Naive thymus-derived CD4-positive, alpha-beta T cell (primary cell): ENCODE measurements at places on chromosomes 13 and 19.

- DNase-seq = peak; percentile 2
- no peak overlapping the region for H3K27ac ChIP-seq
- H3K4me1 ChIP-seq = peaks cover 16% of the 10 kb centered on the region
Measured at GRCh38 chr19:8311461-8312260, 3.5 kb upstream of the CD320 start.

- no peak for DNase-seq
- no peak overlapping the region for H3K27ac ChIP-seq
- H3K4me1 ChIP-seq = no peaks in the 10 kb centered on the region
- no peaks in the 10 kb centered on the region for H3K27me3 ChIP-seq
Measured at GRCh38 chr13:31543190-31543589, 196.1 kb upstream of the RXFP2 start.

- H3K27ac ChIP-seq = no peak overlapping the region
- H3K36me3 ChIP-seq = no peaks in the 10 kb centered on the region
- H3K4me3 ChIP-seq = no peak overlapping the region
Measured at GRCh38 chr13:95588721-95589120, 36.2 kb downstream of the CLDN10 start.

DNA sequence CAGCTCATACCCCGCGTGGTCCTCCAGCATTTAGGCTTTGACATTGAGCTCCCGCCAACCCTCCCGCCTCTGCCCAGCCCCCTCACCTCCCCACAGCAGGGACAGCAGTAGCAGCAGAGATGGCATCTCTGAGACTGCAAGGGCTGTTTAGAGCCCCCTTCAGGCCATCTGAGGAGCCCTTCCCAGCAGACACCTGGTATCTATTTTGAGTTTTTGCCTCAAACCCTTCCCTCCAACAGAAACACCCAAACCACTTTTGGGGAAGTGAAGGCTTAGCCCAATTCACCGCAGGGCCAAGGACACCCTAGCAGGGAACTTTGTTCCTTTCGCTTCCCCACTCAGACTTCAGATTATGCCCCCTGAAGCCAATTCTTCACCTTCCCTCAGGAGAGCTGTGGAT lies 6.3 kb upstream of the ZNF175 start:
- no peaks in the 10 kb centered on the region for H3K36me3 ChIP-seq
- no peaks in the 10 kb centered on the region for H3K27me3 ChIP-seq
- H3K27ac ChIP-seq = no peak overlapping the region
- DNase-seq = no peak

- H3K36me3 ChIP-seq = peaks cover 6% of the 10 kb centered on the region
- no peak for DNase-seq
- peaks cover 26% of the 10 kb centered on the region for H3K4me1 ChIP-seq
- no peak overlapping the region for H3K4me3 ChIP-seq
- no peaks in the 10 kb centered on the region for H3K27me3 ChIP-seq
Measured at GRCh38 chr19:7676376-7676775, 514 bp upstream of the MCEMP1 start.

- no peak overlapping the region for H3K27ac ChIP-seq
- H3K36me3 ChIP-seq = no peaks in the 10 kb centered on the region
- no peak for DNase-seq
Measured at GRCh38 chr19:33210266-33210940, 15.2 kb downstream of the SLC7A10 start.

DNA sequence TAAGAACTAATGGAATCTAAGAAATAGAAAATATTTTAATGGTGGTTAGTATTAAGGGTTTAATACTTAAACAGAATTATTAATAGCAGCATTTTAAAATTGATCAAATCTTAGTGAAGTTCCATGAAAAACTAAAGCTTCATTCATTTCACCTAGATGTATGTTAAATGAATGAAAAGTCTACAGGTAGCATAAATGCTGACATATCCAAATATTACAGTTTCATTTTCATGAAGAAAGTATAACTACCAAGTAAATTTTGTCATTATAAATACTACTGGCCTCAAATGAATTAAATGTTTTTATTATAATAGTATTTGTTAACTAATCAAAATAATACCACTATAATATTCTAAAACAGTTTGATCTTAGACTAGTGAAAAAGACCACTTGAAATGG lies 403.3 kb downstream of the LIG4 start:
- no peaks in the 10 kb centered on the region for H3K36me3 ChIP-seq
- H3K27ac ChIP-seq = no peak overlapping the region
- DNase-seq = no peak
- H3K4me3 ChIP-seq = no peak overlapping the region
- H3K4me1 ChIP-seq = no peaks in the 10 kb centered on the region
- H3K27me3 ChIP-seq = no peaks in the 10 kb centered on the region

DNA sequence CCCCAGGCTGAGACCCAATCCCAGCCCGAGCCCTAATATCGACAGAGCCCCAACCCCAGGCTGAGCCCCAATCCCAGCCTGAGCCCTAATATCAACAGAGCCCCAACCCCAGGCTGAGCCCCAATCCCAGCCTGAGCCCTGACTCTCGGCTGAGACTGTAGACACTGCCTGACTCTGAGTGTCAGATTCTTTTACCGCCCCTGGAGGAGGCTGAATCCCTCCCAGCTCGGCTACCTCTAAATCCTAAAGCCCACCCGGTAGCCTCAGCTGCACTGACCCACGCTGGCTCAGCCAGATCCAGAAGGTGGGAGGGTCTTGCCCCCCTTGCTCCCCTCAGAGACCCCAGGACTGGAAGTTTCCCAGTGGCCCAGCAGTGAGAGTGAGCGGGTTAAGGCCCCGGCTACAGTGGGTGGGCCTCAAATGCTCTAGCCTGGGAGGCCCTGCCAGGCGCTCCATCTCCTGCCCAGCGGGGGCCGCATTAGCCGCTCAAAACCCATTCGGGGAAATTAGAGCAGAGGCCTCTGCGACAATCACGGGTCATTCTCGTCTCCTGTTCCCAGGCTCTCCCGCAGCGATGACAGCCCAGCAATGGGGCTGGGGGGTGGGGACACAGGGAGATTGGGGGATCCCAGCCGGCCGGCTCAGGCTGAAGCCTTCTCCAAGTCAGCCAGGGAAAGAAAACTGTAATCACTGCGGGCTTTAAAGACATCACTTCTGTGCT lies 43.8 kb downstream of the ZNRF4 start:
- H3K36me3 ChIP-seq = no peaks in the 10 kb centered on the region
- no peaks in the 10 kb centered on the region for H3K4me1 ChIP-seq
- no peak for DNase-seq

- DNase-seq = no peak
- no peaks in the 10 kb centered on the region for H3K27me3 ChIP-seq
- no peak overlapping the region for H3K4me3 ChIP-seq
- peaks cover 18% of the 10 kb centered on the region for H3K4me1 ChIP-seq
Measured at GRCh38 chr13:101523154-101524131, 71.0 kb downstream of the ITGBL1 start.

DNA sequence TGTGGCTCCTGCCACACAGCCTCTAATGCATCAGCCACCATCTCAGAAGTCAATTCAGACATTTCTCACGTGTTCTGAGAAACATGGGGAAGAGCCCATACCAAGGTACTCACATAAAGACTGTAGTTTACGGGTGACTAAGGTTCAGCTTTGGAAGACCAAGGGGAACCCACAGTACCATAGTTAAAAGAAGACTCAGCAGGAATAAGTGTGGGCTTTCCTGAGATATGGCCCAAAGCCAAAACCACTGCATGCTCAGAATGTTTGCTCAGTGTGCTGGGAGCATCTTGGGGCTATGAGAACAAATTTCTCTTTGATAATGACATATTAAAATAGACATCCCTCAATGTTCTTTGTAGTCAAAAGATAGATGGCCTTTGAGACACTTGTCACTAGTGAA lies 283.8 kb downstream of the DCT start:
- no peak for DNase-seq
- no peak overlapping the region for H3K4me3 ChIP-seq
- H3K27ac ChIP-seq = no peak overlapping the region

GRCh38 chr19:49641688-49642491 lies at the start of gene SCAF1:
Gene SCAF1 (plus strand): TSS chr19:49642209. CDS start chr19:49645027, 2,818 bp downstream.
- H3K4me1 ChIP-seq = peaks cover 40% of the 10 kb centered on the region
- peak within 1 kb of the TSS; percentile 66 for H3K4me3 ChIP-seq
- peaks cover 26% of the 10 kb centered on the region for H3K36me3 ChIP-seq
- peak within 1 kb of the TSS; percentile 99 for H3K27ac ChIP-seq

DNA sequence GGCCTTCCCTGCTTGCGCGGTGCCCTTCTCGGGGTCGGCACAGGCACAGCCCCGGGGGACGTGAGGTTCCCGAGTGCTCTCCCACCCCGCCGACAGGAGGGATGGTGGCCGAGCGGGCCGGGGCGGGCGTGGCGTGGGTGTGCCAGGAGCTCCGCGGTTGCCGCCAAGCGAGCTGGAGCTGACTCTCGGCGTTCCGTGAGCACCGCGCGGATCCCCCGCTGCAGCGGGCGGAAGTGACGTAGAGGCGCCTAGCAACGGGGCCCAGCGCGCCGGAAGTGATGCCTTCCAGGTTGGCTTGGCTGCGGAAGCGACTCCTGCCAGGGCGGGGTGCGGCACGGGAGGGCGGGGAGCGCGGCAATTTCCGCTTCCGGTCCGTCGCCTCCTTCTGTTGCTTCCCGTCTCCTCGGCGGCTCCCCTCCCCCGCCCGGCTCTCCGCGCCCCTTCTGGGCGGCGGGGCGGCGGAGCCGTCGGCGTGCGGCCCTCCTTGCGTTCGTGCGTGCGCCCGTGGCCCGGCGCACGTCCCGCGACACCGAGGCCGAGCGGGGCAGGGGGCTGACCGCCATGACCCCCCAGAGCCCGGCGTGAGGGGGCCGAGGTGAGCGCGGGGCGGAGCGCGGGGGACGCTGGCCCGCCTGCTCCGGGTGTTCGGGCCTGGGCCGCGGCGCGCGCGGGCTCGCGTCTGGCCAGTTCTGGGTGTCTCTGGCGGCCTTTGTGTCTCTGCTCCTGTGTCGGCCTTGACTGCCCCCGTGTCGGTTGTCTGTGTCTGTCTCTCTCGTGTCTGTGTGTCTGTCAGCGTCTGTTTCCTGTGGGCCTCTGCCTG lies at the start of gene EPN1:
TSS of gene EPN1 (plus strand) at position 386 of the 820 bp plus-strand sequence. CDS start 3,402 bp downstream, outside the sequence.
- peaks cover 6% of the 10 kb centered on the region for H3K36me3 ChIP-seq
- peak within 1 kb of the TSS; percentile 84 for H3K27ac ChIP-seq
- H3K27me3 ChIP-seq = no peaks in the 10 kb centered on the region
- H3K4me1 ChIP-seq = peaks cover 26% of the 10 kb centered on the region
- DNase-seq = peak; percentile 97
- H3K4me3 ChIP-seq = peak within 1 kb of the TSS; percentile 72

DNA sequence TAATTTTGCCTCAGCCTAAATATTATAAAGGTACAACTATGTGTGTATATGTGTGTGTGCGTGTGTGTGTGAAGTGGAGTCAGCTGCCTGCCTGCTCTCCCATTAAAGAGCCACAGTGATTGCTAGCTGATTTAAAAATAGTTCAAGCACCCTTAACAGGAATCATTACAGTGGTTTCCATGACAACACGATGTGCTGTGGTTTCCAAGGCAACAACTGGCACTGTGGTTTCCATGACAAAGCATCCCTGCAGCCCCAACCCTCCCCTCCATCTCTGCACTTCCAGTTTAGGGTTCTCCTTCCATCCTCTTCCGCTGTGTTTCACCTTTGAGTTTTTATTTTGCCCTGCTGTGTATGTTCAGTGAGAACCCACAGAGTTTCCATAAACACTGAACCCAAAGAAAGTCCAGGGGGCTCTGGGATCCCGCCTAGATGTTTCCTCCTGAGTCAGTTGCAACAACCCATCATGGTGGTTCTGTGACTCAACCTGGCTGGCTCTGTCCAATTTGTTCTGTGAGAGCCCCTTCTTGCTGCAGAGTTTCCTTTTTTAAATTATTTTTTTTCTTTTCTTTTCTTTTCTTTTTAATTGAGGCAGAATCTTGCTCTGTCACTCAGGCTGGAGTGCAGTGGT lies 7.1 kb upstream of the PNMA8A start:
- no peaks in the 10 kb centered on the region for H3K4me1 ChIP-seq
- H3K27me3 ChIP-seq = peaks cover 6% of the 10 kb centered on the region
- no peak overlapping the region for H3K4me3 ChIP-seq

DNA sequence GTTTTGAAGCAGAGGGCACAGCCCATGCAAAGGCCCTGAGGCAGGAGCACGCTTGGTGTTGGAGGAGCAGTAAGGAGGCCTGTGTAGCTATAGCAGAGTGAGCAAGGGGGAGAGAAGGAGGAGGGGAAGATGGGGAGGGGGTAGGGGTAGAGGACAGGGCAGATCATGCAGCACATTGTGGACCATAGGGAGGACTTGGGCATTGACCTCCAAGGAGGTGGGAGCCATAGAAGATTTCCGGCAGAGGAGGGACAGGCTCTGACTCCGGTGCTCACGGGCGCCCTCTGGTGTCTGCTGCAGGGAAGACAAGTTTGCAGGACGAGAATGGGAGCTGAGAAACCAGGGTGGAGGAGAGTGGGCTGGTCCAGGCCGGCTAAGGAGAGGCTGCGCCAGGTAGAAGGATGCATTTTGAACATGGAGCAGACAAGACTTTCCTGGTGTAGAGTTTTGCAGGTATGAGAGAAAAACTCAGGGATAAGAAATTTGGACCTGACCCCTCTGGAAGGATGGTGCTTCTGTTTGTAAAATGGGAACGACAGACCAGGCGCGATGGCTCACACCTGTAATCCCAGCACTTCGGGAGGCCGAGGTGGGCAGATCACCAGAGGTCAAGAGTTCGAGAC lies 13.7 kb upstream of the CREB3L3 start:
- H3K27ac ChIP-seq = no peak overlapping the region
- no peaks in the 10 kb centered on the region for H3K36me3 ChIP-seq
- no peaks in the 10 kb centered on the region for H3K27me3 ChIP-seq
- peak; percentile 73 for DNase-seq
- no peak overlapping the region for H3K4me3 ChIP-seq

- peaks cover 1% of the 10 kb centered on the region for H3K27me3 ChIP-seq
- H3K4me3 ChIP-seq = no peak overlapping the region
- no peak overlapping the region for H3K27ac ChIP-seq
- no peak for DNase-seq
- no peaks in the 10 kb centered on the region for H3K36me3 ChIP-seq
Measured at GRCh38 chr13:45889590-45890243, 38.2 kb upstream of the SIAH3 start.

- H3K27ac ChIP-seq = no peak overlapping the region
- peaks cover 28% of the 10 kb centered on the region for H3K36me3 ChIP-seq
- DNase-seq = no peak
- H3K4me3 ChIP-seq = no peak overlapping the region
- no peaks in the 10 kb centered on the region for H3K4me1 ChIP-seq
- no peaks in the 10 kb centered on the region for H3K27me3 ChIP-seq
Measured at GRCh38 chr13:98842070-98842469, 89.6 kb upstream of the SLC15A1 start.

- no peaks in the 10 kb centered on the region for H3K27me3 ChIP-seq
- no peak overlapping the region for H3K4me3 ChIP-seq
- H3K4me1 ChIP-seq = no peaks in the 10 kb centered on the region
- H3K27ac ChIP-seq = no peak overlapping the region
Measured at GRCh38 chr13:99486996-99487395, 14.3 kb upstream of the TM9SF2 start.

DNA sequence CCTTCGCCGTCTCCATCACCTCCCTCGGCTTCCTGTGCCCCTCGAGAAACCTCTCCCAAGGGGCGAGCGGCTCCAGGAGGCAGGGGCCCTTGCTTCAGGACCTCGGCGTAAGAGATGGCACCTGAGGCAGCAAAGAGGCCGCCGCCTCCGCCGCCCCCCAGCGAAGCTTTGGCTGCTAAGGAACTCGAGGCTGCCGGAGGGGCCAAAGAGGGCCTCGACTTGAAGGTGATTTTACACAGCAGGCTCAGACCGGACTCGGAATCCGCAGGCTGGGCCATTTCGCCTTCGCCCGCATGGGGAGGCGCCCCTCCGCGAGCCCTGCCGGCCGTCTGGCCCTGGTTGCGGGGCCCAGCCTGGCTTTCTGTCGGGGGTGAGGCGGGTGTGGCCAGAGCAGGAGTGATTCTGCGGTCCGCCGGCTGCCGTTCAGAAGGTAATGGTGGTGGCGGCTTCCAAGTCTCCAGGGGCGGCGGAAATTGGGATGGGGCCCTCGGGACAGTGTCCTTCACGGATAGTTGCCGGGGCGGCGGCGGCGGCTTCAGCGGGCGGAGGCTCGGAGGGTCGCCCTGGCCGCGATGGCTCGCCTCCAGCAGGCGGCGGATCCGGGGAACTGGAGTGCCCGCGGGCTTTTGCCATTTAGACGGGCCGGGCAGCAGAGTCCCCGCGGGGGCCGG lies 1.4 kb downstream of the GGN start:
- no peak overlapping the region for H3K27ac ChIP-seq
- no peak overlapping the region for H3K4me3 ChIP-seq
- H3K4me1 ChIP-seq = peaks cover 13% of the 10 kb centered on the region
